GM23248 (cell line): ENCODE measurements at places on chromosomes 3 and 15.
A peak's percentile ranks its signal among the peaks of the same experiment; 100 is the strongest.

- no peak for DNase-seq
Measured at GRCh38 chr15:60890375-60891230, 338.5 kb downstream of the RORA start.

DNA sequence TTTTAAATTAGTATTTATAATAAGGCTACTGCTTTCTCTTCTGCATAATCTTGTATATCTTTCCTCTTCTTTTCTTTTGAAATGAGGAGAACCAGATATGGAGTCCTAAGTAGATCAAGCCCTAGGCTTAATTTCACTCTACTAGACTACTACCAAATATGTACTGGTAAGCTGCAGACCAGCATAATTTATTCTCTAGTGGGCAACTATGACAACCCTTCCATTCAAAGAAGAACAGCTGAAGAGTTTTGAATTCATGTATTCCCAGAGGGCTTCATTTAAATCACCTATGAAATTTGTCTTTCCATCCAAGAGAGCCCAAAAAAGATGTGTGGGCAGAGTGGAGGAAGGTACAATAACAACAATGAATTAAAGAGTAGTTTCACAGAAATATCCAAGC is 10.0 kb downstream of the RAD18 start:
- no peak for DNase-seq

- peak; percentile 4 for DNase-seq
Measured at GRCh38 chr3:44522494-44522933, 32.5 kb upstream of the ZKSCAN7 start.

GRCh38 chr15:95450413-95450812 is 880.1 kb upstream of the NR2F2 start:
- no peak for DNase-seq

DNA sequence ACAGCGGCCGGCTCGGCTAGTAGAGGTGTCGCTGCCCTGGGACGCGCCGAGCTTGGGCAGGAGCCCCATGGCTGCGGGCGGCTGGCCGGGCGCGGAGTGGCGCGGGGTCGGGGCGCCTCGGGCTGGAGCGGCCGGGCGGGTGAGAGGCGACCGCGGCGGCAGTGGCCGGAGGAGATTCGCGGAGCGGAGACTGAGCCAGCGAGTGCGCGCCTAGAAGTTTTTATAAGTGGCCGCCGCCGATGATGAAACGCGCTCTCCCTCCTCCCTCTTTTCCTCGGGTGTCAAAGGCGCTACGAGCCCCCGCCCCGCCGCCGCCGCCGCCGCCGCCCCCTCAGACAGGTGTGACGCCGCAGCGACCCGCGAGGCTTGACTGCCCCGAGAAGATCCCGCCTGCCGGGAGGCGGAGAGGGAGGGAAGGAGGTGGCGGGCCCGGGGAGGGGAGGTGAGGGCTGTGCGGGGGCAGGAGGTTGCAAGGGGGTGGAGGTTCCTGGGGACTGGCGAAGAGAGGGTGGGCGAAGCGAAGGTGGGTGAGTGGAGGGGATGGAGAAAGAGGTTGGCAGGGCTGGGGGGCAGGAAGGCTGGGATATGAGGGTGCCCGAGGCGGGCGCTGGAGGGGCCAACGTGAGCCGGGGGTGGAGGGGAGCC is at the start of gene SLCO2A1:
Gene SLCO2A1, minus strand, starts transcription at position 192 of the 645 bp plus-strand sequence. Its CDS starts 123 bp downstream, at position 69.
- DNase-seq, result peak; percentile 66

- no peak for DNase-seq
Measured at GRCh38 chr3:114005481-114005880, 50.8 kb downstream of the CCDC191 start.

- peak; percentile 98 for DNase-seq
Measured at GRCh38 chr15:74995182-74995778, at the start of gene SCAMP5. Gene SCAMP5, plus strand, starts transcription at chr15:74995563. Its CDS starts 16,277 bp downstream, at chr15:75011840.

GRCh38 chr3:13193320-13194284 is 120.4 kb upstream of the IQSEC1 start:
- DNase-seq, result no peak

DNA sequence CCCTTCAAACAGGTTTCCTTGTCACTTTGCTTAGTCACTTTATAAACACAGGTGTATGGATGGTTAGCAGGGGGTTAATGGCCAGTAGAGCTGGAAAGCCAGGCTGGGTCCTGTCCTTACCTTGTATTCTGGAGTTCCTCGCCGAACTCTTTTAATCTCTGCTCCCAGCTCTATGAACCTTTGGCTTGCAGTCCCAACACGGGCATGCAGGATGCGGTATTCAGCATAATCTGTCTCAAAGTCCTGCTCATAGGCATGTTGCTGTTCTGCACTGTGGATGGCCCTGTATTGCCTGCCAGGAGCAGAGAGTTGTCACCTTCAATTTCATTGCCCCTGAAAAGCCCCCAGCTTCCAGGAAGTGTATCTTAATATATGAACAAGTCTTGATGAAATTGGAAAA is 2.7 kb downstream of the ELL3 start:
- DNase-seq, result no peak

- no peak for DNase-seq
Measured at GRCh38 chr15:42846647-42847046, 73.9 kb downstream of the TTBK2 start.

DNA sequence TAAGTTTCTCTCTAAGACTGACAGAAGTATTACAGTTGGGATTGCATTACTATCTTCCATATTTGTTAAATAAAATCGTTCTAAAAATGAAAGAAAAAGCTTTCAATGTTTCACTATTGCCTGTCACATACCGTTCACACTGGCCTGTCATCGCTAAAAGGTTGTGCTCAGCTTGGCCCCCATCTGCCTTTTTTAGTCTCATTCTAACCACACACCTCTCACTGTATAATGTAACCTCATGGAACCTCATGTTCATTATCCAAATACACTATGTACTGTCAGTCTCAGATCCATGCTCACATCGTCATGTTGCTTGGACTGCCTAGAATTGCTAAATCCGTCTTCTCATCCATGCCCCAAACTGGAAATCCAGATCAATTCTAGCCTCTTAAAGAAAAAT is 637.8 kb upstream of the ROBO1 start:
- DNase-seq, result no peak

DNA sequence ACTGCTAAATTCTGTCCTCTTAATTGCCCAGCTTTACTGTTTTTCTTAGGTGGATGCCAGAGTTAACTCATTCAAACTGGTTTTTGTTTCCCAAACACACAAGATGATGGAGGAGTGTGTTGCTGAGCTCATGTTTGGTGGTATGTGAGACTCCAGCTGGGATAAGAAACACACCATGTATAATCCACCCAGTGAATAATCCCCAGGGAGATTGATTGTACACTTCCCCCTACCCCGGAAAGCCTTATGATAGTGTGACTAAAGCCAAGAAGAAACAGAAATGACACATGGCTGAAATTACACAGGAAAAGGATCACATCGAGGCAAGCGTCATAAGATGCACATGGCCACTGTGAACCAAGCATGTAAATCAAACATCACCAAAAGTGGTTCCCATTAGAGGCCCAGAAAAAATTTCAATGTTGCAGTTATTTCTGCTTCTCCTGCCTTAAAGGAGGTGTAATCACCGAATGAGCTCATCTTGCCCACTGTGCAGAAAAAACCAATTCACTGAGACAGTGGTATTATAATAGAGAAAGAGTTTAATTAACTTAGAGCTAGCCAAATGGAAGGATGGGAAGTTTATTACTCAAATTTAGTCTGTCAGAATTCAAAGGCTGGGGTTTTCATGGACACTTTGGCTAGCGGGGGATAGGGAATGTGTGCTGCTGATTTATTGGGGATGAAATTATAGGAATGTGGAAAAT is 56.7 kb upstream of the MAGI1 start:
- DNase-seq, result peak; percentile 17
